Activated naive CD8-positive, alpha-beta T cell treated with anti-CD3 and anti-CD28 coated beads, Interleukin-2, amount 50 U/mL, for 24 hours (primary cell): ENCODE measurements at places on chromosomes 3 and 15.

DNA sequence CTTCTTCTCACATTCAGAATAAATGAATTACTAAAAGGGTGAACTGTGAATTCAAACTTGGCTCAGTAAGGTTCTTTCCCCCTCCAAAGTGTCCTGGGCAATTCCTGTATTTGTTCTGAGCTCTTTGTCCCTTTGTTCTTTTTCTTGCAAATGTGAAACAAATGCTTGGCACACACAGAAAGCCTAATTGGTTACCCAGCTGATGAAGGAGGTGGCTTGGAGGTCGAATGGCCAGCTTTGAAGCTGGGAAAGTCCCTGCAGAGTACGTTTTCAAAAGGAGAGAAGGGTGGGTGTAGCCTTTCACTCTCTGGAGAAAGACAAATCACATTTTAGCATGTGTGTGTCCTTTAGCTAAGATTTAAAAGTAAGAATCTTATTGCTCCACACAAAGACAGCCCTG, 154.4 kb downstream of the PEX5L start:
- no peak overlapping the region for H3K4me3 ChIP-seq
- H3K4me1 ChIP-seq: no peaks in the 10 kb centered on the region
- no peaks in the 10 kb centered on the region for H3K27me3 ChIP-seq
- H3K36me3 ChIP-seq: no peaks in the 10 kb centered on the region

DNA sequence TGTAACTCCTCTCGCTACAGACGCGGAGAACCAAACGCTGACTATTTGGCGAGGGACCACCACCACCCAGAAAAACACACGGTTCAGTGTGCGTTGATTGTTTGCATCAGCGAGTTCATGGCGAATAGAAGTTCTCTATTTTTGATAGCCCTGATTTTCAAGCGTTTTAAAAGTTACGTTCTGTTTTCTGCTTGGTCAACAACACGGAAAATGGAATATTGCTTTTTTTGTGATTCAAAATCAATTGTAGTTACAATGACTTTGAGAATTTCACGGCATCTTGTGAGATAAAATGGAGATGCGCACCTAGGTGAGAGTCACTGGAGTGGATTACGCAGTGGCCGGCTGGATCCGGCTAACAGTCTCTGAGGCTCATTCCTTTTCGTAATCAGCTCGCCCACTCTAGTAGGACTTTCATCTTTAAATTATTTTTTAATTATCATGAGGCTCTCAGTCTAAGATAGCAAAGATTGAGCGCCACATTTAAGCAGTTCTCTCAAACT, 54.8 kb downstream of the CCDC54 start:
- peak overlapping the region; percentile 85 for H3K4me3 ChIP-seq
- H3K4me1 ChIP-seq: peaks cover 24% of the 10 kb centered on the region
- peaks cover 2% of the 10 kb centered on the region for H3K27me3 ChIP-seq
- H3K36me3 ChIP-seq: no peaks in the 10 kb centered on the region

DNA sequence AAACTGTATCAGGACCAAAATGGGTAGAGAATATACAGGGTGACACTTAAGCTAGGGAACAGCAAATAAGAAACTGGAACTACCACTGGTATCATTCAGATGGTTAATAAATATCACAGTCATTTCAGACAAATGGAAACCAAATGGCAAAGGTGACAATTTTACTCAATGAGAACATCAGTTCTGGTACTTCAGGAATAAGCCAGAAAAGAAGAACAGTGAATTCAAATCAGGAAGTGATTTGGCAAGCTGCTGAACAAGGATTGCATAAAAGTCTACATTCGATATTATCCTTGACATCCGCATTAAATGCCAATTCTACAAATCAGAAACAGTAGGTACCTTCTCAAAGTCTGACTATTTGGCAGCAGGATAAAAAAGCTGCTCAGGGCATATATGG, 23.5 kb upstream of the STIMATE start:
- DNase-seq: no peak
- H3K4me1 ChIP-seq: peaks cover 2% of the 10 kb centered on the region
- H3K27me3 ChIP-seq: no peaks in the 10 kb centered on the region
- no peak overlapping the region for H3K27ac ChIP-seq
- no peak overlapping the region for H3K4me3 ChIP-seq

GRCh38 chr15:59152694-59153450, 47.9 kb downstream of the CCNB2 start:
- no peak overlapping the region for H3K27ac ChIP-seq
- H3K27me3 ChIP-seq: no peaks in the 10 kb centered on the region
- H3K4me3 ChIP-seq: no peak overlapping the region
- peaks cover 4% of the 10 kb centered on the region for H3K36me3 ChIP-seq
- DNase-seq: no peak

- H3K27ac ChIP-seq: peak overlapping the region; percentile 60
- no peaks in the 10 kb centered on the region for H3K36me3 ChIP-seq
- DNase-seq: peak; percentile 1
- H3K4me1 ChIP-seq: peaks cover 10% of the 10 kb centered on the region
- no peak overlapping the region for H3K4me3 ChIP-seq
Observed at GRCh38 chr3:161770484-161771386, 274.1 kb downstream of the OTOL1 start.

DNA sequence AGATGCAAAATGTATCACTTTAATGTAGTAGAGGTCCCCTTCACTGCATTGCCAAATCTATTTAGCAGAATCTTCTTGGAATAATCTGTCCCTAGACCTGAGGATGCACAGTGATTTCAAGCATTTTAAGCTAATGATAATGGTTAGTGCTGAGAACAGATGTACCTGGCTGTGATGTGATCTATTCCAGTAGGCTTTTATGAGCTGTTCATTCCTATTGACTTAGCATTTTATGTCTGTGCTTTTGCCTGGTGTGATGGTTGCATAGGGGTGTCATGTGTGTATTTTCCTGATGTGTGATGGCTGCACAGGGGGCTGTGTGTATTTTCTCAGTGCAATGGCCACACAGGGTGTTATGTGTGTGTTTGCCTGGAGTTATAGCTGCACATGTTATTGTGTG, 272.9 kb downstream of the TIGIT start:
- no peak for DNase-seq
- H3K4me1 ChIP-seq: peaks cover 7% of the 10 kb centered on the region
- H3K27ac ChIP-seq: no peak overlapping the region
- peaks cover 11% of the 10 kb centered on the region for H3K36me3 ChIP-seq
- H3K27me3 ChIP-seq: no peaks in the 10 kb centered on the region

DNA sequence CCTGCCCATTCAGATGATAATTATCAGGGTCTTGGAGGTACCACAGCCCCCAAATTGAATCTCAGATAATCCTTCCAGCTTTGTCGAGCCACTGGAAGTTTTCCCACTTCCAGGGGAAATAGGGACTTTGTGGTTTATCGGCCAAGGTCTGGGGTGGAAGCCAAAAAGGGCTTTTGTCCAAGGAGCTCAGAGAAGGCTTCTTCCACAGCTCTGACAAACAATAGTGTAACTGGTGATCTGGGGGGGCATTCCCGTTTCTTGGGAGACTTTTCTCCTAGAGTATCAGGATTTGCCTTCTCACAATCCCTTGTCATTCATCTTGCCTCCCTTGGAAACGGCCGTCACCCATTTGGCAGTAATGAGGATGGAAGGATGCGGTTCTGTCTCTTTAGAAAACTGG, 18.4 kb downstream of the SRGAP3 start:
- H3K27ac ChIP-seq: no peak overlapping the region
- no peak overlapping the region for H3K4me3 ChIP-seq
- H3K36me3 ChIP-seq: no peaks in the 10 kb centered on the region

- no peak overlapping the region for H3K27ac ChIP-seq
- no peaks in the 10 kb centered on the region for H3K36me3 ChIP-seq
- no peak for DNase-seq
- peaks cover 18% of the 10 kb centered on the region for H3K4me1 ChIP-seq
- H3K4me3 ChIP-seq: no peak overlapping the region
Observed at GRCh38 chr3:13111173-13111872, 38.1 kb upstream of the IQSEC1 start.

GRCh38 chr3:99879275-99879674, 61.6 kb downstream of the CMSS1 start:
- no peak overlapping the region for H3K27ac ChIP-seq
- H3K4me3 ChIP-seq: no peak overlapping the region
- peaks cover 31% of the 10 kb centered on the region for H3K4me1 ChIP-seq
- no peak for DNase-seq
- H3K27me3 ChIP-seq: peaks cover 4% of the 10 kb centered on the region
- no peaks in the 10 kb centered on the region for H3K36me3 ChIP-seq
